ENCODE measurements at places on chromosomes 5 and 9.
A peak's percentile ranks its signal among the peaks of the same experiment; 100 is the strongest.

DNA sequence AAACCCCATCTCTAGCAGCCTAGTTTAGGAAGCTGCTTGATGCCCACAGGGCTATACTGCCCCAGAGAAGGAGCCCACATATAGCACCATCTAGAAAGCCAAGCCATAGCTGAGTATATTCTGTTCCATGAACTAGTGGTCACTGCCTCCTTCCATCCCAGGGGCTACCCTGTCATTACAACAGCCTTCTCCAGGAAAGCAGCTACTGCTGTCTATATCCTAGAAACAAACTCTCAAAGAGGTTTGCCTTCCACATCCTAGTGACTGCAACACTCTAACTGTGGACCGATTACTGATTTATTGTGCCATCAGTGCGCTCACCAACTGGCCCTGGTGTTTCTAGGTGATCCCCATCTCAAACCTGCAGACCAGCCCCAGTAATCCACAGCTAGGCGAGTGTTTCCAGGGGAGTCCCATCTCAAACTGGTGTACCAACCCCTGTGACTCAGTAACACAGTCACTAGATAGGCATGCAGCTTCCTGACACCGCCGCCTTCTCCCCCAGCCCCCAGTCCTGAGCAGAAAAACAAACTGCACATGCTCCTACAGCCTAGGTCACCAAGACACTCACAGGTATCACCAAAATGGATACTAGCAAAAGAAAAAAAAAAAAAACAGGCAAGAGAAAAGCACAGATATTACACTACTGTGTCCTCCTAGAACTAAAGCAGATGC lies 14.8 kb downstream of the SPTLC1 start:
- peak; percentile 72 for DNase-seq

GRCh38 chr5:155839251-155840037 lies 487.5 kb upstream of the SGCD start:
- no peak for DNase-seq

- DNase-seq, result peak; percentile 86
Observed at GRCh38 chr9:137482094-137482781, 23.1 kb upstream of the NSMF start.

DNA sequence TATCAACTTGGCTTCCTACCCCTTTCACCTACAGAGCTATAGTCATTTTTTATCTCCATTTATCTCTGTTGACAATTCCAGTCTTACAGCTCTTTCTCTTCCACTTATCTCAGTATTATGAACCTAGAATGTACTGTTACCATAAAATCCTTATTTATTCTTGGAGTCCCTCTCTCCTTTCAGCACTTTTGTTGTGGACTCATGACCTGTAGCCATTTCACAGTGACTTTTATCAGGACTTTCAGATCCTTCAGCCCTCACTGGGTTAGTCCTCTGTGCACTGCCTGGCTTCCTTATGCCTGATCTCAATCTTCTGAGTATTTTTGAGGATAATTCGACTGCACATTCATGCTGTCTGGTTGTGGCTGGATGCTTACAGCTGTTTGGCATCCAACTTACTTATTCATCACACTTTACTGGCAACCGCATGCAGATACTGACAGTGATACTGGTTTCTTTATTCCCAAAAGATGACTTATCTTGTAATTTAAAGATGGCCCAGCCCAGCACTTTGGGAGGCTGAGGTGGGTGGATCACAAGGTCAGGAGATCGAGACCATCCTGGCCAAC lies 293.3 kb downstream of the MAN2A1 start:
- DNase-seq, result no peak

DNA sequence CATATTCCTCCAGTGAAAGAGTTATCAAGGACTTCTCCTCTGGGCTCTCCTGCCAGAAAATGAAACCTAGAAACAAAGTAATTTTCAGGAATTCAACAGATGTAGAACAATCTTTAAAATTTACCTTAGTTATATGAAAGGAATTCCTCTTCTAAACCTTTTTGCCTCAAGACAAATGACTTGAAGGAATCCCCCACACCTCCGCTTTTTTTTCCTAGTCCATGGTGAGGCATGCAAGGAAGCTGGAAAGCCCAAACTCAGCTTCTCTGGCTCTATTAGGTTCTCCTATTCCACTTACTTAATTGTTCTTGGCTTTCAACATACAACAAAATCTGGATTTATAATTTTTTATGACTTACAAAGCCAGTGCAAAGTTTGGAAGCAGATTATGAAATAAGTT lies 27.2 kb downstream of the C6 start:
- DNase-seq, result no peak
